AG04450 (cell line): ENCODE measurements at places on chromosomes 4 and X. TPM values are rescaled to one million over a fixed set of nuclear protein-coding genes. Genes with fewer than 3 reads are reported as not detected.

PROM1 gene
- polyA plus RNA-seq = not detected in 2 replicates

CT47B1 gene
- polyA plus RNA-seq = not detected in 2 replicates

TRAM1L1 gene
- polyA plus RNA-seq = 3.7 and 5.2 TPM in 2 replicates

PNCK gene
- 0.17 TPM in 1 of 2 replicates, not detected in the other for polyA plus RNA-seq

ERVMER34-1 gene
- polyA plus RNA-seq = 0.20 and 0.26 TPM in 2 replicates

AFP gene
- polyA plus RNA-seq = 0.83 and 1.1 TPM in 2 replicates

MBNL3 gene
- 1.1 and 1.2 TPM in 2 replicates for polyA plus RNA-seq

SHROOM3 gene
- polyA plus RNA-seq = 9.5 and 13.1 TPM in 2 replicates

RAB41 gene
- polyA plus RNA-seq = not detected in 2 replicates

MAGEB1 gene
- not detected in 2 replicates for polyA plus RNA-seq

DNA sequence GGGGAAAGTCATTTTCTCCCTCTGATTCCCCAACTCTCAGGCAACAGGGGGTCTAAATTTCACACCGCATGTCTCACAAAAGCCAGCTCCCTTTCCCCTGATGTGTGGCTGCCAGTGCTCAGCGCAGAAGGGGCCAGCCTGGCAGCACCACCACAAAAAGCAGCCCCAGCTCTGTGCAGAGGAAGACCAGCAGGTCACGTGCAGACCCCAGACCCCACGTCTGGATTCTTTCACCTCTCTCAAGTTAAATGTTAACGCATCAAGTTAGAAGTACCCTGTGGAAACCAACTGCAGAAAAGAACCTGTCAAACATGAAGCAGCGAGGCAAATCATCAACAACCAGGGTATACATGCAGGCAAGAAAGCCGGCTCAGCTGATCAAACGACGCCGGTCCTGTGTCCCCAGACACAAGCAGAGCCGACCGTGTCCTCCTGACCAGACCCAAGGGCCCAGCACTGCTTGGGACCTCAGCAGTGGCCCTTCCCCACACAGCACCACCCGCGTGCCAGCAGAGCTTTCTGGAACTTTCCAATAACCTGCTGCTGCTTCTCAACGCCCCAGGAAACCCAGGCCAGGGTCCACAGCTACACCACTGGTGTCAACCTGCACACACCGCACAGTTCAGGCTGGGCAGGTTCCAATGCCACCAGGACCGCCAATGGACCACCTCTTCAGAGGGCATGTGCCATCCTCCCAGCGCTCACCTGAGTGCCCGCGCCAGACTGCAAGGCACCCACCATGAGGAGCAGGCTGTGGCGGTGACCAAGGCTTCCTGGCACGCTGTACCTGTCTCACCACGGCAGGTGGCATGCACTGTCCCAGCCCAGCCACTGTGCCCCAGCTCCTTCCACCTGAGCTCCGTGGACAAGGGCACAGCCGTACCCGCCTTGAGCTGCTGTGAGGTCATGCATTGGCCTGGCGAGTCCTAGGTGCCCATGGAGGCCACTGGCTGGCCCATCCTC is 4.0 kb downstream of the LRPAP1 start:
- no peak for DNase-seq

DNA sequence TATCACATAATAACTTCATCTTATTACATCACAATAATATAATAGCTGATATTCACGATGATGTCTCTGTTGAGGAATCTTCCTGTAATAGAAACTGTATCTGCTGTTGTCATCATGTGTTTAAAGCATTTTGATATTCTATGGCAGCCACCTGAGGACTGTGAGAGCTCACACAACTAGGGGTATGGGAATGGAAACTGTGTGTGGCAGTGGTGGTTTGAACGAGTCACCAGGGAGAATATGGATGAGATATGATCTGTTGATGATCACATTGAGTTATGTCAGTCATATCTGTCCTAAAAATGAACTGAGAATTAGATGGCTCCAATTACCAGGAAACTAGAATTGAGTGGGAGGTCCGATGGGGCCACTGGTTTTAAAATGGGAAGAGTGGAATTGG is 169.6 kb downstream of the MID1IP1 start:
- DNase-seq = no peak

DNA sequence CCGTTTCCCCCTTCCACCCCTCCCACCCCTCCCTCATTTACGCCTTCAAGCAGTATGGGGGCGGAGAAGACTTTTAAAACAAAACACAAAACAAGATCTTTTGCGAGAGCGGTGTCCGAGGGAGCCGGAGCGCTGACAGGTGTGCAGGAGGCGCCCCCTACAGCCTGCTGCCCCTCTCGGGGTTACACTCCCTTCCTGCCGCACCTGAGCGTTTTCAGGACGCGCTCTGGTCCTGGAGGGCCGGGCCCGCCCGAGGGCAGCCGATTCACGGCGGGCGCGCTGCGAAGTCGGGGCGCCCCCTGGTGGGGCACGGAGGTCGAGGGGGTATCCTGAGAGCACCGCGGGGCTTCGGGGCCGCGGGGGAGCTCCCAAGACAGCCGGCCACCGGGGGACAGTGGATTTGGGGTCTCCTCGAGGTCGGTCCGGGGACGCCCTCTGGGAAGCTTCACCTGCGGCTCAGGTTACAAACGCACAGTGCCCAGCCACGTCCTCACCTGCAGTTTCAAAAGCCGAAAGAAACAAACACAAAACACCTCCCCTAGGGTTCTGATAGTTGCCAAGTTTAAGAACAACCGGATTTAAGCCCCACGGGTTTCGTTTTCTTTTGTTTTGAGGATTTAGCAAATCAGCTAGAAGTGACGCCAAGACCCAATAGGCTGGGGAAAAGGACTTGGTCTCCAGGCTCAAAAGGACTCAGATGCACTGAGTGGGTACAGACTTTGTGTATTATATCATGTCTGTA is 8.0 kb upstream of the NEUROG2 start:
- DNase-seq = no peak

DNA sequence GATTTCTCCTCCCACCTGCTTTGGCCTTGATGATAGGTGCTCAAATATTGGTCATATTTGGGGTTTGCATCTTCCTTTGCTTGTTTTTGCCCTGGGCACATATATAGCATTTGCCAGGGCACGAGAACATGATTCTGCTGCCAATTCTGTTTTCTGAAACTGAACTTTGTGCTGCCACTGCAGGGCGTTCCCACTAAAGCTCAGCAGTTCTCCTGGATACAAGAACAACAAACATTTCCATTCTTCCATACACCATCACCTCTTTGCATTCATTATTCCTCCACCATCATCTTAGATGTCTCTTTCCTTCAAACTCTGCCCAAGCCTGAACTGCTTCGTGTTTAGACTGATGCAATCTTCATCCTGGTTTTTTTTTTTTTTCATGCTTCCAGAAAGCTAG is 36.3 kb upstream of the GATB start:
- DNase-seq = no peak

GRCh38 chr4:46393606-46394005 is 3.7 kb upstream of the GABRA2 start:
- DNase-seq = no peak

GRCh38 chr4:95410387-95410977 is 138.3 kb downstream of the UNC5C start:
- no peak for DNase-seq

DNA sequence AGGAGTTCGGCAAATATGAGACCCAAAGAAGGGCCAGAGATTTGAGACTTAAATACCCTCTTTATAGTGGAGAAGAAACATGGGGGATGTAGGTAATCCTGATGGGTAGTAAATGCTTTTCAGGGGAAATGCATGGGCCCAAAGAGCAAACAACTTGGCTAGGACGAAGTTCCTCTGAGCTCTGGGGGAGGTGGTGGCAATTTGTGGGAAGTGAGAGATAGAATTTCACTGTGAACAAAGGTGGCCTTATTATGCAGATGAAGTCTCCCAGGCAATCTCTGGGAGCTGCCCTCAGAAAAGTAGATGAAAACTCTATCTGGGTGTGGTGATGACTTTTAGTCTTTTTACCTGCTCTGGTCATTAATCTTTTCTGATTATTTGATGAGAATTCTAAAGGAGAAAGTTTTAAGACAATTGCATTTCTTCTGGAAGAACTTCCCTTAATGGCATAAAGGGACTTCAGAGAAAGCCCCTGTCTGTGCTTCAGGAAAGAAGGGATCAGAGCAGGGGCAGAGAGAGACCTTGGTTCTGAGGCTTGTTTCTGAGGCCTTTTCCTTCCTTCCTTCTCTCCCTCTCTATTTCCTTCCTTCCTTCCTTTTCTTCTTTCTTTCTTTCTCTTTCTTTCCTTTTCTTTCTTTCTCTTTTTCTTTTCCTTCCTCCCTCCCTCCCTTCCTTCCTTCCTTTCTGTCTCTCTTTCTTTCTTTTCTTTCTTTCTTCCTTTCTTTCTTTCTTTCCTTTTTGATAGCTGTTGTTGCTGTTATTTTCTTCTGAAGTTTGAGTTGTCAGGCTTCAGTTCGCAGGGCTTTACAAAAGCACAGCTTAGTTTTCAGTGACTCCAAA is 37.5 kb upstream of the MAOA start:
- no peak for DNase-seq

DNA sequence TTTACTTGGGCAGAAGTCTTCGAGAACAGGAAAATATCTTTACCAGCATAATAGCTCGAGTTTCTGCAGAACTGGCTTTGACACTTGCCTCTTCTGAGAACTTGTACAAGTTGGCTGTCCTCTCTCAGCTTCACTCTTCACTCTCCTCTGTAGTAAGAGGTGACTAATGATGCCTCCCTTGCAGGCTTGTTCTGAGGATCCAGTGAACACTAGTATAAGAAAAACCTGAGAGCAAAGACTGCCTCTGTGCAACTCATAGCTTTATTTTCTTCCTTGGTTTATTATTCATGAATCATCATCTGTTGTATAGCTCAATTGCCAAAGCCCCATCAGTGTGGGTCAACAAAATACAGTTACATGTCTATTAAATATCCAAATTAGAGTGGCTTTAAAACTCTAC is 266.7 kb upstream of the CLNK start:
- no peak for DNase-seq

DNA sequence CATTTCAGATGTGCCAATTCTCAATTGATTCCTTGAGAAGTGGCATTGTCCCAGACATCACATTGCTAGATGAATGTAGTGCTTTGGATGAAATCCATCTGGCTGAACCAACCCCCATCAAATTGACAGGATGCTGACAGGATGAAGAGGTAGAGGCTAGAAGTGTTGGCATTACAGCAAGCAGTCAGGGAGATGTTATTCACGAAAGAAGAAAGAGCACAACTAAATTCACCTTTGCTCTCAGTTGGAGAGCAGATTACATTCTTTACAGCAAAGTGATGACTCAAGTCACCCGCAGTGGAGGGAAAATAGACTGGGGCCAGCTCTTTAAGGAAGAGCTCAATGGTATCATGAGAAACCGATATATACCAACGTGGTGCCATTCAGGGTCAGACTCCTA is 259.6 kb downstream of the C4orf33 start:
- no peak for DNase-seq

DNA sequence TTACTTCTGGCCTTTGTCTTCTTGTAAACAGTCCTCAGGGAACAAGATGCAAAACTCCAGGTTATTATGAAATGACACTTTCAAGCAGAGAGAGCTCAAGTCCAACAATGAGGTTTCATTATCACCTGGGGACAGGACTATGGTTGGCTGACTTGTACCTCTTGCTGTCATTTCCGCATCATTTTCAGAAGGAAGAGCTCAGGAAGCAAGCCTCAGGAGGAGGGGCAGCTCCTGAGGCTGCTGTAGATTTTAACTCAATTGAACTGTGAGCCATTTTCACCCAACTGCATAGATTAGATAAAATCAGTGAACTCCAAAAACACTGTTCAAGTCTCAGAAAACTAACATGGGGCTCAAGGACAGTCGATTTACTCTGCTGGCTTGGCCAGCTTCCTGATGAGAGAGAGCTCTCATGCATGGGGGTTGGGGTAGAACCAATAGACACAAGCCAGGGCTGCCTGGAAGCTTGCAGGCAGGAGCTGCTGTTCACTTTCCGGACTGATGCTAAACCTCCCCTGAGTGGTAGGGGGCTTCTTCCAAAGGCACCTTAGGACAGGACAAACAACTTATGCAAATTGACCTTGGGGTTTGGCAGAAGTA is 23.6 kb downstream of the TMEM255A start:
- DNase-seq = no peak

- DNase-seq = no peak
Observed at GRCh38 chr4:141759796-141760425, 123.5 kb downstream of the IL15 start.

DNA sequence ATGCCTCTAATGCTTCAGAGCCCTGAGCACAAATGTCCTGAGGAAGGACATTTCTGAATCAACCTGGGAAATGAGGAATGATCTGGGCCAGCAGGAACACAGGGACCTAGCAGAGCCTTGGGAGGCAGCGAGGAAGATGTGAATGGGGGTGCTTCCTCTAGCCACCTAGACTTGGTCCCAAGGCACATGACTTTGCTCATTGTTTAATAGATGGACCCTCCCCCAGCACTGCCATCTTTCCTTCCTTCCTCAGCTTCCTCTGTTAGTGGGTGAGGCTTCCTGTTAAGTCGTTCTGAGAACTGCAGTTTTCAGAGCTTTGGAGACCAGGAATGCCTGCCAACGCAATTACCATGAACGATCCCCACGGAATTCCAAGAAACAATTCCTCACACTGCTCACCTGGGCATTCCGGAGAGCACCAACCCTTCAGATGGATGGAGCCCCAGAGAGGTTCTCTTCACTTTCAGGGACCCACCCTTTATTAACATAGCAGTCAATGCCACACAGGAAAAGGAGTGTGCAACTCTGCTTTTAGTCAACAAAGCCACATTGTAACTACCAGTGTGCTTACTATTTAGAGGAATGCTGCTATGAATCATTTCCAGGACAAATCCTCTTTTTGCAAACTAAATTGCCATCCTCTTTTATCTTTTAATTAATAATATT is 48.5 kb upstream of the STIM2 start:
- DNase-seq = no peak

DNA sequence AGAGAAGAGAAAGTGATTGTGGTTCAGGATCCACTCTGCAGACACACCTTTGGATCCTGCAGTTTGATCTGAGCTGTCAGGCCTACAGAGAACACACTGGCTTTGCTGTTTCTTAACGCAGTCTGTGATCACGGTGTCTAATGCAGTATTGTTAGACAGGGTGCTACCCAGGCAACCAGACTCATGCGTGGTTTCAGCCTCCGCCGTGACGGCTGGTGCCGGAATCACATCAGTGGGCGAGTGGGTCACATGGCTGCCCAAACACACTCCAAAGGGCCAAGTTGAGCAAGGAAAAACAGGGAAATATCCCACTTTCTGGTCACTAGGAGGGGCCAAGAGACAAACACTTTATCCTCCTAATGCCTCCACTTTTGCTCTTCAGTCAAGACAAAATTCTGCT is 27.5 kb downstream of the CCDC149 start:
- DNase-seq = no peak

GRCh38 chr4:121464854-121465253 is 84.0 kb upstream of the QRFPR start:
- DNase-seq = no peak

- no peak for DNase-seq
Observed at GRCh38 chr4:163663454-163664225, 169.2 kb downstream of the TMA16 start.

GRCh38 chr4:7782783-7783182 is 156.9 kb downstream of the AFAP1 start:
- no peak for DNase-seq

- no peak for DNase-seq
Observed at GRCh38 chrX:121307449-121307848, 260.0 kb downstream of the GLUD2 start.

DNA sequence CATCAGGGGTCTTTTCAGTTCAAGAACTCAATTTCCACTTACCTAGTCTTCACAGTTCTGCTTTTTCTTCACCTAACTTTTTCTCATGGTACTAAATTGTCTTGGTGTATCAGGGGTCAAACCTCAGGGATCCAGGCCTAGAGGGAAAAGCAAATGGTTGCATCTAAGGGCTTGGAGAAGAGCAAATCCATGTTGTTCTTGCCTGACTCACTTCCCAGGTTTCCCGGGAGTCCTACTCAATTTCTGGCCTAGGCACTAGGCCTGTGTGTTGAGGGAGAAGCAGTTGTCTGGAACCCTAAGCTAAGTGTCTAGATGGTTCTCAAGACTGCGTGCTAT is 191.9 kb upstream of the STK26 start:
- DNase-seq = no peak

- no peak for DNase-seq
Observed at GRCh38 chrX:78693536-78693935, 34.4 kb upstream of the RTL3 start.
